ENCODE measurements at places on chromosomes 16 and 17.

GRCh38 chr17:5092218-5093010 lies 14.1 kb downstream of the ZFP3 start:
- no peak for DNase-seq

GRCh38 chr16:4273858-4274311 lies 1.1 kb upstream of the TFAP4 start:
- DNase-seq, result no peak

DNA sequence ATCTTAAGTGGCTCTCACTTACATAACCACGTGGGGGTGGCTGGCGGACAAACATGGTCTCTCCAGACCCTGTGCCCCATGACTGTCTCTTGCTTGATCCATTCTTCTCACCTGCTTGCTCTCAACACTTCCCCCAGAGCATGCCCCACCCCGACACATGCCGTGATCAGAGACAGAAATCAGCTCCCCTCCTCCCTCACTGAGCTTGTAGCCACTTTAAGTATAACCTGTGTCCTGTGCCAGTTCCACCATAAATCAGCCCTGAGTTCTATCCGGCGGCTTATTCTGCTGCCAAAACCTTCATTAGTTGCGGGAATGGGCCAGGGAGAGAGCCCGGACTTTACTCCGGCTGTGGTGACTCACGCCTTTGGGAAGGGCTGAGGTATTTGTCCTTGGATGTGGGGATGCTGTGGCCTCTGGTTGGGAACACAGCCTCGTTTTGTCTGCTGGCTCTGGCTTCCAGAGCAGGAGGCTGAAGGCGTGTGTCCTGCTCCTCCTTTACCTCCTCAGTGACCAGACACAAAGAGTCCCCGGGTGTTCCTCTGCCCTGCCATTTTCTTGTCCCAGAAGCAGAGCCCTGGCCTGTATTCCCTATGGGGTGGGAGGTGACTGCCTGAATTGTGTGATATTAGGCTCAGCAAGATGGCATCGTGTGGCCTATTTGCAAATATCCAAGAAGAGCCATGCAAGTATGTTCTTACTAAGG lies 21.1 kb downstream of the ANKRD40 start:
- no peak for DNase-seq

DNA sequence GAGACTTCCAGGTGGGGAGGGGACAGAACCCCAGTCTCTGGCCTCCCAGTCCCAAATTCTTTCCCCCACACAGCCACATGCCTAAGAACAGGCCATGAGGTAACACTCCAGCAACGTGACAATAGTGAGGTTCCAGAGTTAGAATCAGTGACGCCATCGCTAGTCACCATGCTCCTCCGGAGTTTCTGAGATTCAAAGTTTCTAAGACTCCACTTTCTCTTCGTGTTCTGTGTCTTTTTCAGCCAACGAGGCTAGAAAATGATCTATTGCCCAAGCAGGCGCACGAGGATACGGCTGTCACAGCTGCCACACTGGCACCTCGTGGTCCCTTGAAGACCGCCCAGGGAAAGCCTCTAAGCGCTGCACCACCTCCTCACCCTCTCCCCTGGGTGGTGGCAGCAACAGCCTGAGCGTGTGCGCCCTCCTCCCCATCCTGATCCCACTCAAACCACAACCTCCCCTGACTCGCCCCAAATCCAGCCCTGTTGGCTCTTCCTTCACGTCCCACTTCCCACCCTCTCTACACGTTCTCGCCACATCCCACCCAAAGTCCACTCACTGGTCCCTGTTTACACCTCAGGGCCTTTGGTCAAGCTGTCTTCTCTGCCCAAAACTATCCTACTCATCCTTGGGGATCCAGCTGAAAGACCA lies 1.0 kb downstream of the MCRIP1 start:
- no peak for DNase-seq

- DNase-seq, result no peak
Observed at GRCh38 chr16:893360-893759, 77.4 kb downstream of the LMF1 start.

DNA sequence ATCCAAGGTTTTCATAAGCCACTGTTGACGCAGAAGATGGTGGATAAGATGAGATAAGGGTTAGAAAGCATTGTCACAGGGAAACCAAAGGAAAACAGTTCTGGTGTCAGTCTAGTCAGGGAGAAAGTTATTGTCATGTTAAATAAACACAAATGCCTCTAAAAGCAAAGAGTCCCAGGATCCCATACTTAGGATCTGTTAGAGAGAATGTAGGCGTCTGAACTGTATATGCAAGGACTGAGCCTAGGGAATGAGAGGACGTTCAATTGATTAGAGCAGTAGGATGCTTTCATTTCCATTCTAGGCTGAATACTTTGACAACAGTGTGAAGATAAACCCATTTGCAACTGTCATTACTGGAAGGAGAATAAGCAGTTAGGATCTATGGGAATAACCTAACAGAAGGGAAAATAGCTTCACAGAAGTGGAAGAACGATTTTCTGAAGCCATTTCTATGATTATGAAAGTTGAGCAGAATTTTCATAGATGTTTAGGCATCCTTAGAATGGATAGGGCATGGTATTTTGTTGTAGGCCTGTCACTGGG lies 1149.1 kb upstream of the CDH8 start:
- DNase-seq, result no peak

DNA sequence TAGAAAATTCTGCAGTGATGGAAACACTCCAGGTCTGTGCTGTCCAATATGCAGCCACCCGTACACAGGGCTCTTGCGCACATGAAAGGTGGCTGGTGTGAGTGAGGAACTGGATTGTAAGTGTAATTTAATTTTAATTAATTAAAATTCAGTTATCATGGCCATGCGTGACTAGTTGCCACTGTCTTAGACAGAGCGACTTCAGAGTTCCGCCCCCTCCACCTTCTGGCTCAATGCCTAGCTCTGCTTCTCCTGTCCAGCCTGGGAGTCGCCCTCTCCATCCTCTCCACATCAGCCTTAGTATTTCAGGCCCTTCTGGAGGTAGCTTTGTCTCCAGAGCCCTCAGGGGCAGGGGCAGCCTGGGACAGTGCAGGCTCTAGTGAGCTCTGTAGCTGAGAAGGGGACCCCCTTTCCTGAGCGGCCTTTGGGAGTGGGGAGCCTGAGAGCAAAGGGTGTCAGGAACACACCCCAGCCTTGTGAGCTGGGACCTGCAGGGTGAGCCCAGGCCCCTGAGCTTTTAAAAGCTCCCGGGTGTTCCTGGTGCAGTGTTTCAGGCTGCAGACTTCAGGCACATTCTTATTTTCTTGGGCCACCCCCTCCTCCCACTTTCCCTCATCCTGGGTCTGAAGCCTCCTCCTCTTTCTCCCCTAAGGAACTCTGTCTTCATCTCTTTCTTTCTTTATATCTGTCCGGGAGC lies 99.4 kb downstream of the IRF8 start:
- no peak for DNase-seq

DNA sequence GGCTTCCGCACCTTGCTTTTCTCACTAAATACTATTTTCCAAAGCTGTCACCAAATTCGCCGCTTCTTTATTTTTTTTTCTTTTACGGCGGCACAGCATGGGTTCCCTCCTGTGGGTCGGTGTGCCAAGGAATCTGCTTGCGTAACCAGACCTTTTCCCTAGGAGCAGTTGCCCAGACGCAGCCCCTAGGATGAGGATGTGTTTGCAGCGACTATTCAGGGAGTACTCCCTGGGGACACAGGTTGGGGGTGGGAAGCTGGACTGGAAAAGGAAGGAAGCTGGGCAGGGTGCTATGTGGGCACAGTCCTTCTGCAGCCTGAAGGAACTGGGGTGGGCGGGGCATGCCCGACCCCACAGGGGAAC lies 49.0 kb upstream of the ZCCHC14 start:
- DNase-seq, result no peak

DNA sequence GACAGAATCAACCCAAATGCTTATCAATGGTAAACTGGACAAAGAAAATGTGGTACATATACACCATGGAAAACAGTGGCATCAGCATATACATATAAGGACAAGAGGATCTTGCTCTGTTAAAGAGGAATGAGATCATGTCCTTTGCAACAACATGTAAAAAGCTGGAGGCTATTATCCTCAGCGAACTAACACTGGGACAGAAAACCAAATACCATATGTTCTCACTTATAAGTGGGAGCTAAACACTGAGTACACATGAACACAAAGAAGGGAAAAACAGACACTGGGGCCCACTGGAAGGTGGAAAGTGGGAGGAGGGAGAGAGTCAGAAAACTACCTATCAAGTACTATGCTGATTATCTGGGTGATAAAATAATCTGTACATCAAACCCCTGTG lies 447.3 kb upstream of the MAF start:
- no peak for DNase-seq

- DNase-seq, result no peak
Observed at GRCh38 chr17:54307351-54307750, 484.6 kb downstream of the KIF2B start.

DNA sequence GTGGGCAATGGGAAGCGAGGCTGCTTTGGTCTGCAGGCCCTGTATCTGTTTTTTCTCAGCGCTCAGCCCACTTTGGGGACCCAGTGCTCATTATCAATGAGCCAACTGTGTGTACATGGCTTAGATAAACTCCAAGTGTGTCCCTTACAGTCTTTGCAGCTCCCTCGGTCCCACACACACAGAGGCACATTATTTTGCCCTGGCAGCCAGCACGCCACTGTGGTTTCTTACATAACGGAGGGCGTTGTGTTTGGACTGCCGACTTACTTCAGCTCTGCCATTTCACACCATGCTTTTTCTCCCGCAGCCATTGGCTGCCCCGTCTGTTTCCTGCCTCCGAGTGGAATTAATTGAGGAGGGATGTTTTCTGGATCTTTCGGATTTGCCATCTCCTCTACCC lies 56.5 kb upstream of the CLEC18A start:
- no peak for DNase-seq

DNA sequence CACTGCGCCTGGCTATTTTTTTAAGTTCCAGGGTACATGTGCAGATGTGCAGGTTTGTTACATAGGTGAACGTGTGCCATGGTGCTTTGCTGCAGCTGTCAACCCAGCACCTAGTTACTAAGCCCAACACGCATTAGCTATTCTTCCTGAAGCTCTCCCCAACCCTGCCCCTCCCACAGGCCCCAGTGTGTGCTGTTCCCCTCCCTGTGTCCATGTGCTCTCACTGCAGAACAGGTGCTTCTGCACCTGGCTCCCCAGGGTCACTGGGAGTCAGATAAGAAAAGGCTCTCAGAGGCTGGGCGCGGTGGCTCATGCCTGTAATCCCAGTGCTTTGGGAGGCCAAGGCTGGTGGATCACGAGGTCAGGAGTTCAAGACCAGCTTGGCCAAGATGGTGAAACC lies 6.2 kb downstream of the HASPIN start:
- no peak for DNase-seq

- no peak for DNase-seq
Observed at GRCh38 chr16:67105246-67105645, 4.5 kb upstream of the PHAF1 start.

Measured in BJ (cell line).